OCI-M1 (cell line): ENCODE measurements at places on chromosomes 5 and 9.
A peak's percentile ranks its signal among the peaks of the same experiment; 100 is the strongest.

- DNase-seq, result no peak
These were observed 179.7 kb upstream of the DAB2 start for GRCh38 chr5:39604491-39604890.

GRCh38 chr9:131807144-131807983 is 67.5 kb upstream of the RAPGEF1 start:
- DNase-seq, result no peak

- DNase-seq, result no peak
These were observed 7.7 kb upstream of the C5orf47 start for GRCh38 chr5:173981185-173981761.

DNA sequence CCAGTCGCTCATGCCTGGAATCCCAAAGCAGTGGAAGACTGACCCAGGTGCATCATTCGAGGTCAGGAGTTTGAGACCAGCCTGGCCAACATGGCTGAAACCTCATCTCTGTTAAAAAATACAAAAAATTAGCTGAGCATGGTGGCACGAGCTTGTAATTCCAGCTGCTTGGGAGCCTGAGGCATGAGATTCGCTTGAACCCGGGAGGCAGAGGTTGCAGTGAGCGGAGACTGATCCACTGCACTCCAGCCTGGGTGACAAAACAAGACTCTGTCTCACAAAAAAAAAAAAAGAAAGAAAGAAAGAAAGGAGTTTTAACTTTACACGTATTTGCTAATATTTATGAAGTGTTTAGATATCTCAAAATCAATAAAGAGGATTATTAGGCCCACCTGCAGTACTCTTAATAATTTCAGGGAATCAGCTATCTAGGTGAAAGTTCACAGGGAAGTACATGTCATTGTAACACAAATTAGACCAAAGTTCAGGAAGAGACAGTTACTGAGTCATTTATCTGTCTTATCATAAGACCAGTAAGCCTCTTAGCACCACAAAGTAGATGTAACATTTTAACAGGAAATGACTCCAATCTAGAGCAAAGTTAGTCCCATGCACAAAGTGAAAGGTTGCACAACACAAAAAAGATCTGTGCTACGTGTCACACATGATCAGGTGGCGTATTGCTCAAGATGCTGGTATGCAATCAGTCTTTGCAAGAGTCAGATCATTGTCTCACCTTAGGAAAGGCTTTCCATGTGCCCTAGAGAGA is 34.1 kb upstream of the PLIN2 start:
- peak; percentile 94 for DNase-seq

DNA sequence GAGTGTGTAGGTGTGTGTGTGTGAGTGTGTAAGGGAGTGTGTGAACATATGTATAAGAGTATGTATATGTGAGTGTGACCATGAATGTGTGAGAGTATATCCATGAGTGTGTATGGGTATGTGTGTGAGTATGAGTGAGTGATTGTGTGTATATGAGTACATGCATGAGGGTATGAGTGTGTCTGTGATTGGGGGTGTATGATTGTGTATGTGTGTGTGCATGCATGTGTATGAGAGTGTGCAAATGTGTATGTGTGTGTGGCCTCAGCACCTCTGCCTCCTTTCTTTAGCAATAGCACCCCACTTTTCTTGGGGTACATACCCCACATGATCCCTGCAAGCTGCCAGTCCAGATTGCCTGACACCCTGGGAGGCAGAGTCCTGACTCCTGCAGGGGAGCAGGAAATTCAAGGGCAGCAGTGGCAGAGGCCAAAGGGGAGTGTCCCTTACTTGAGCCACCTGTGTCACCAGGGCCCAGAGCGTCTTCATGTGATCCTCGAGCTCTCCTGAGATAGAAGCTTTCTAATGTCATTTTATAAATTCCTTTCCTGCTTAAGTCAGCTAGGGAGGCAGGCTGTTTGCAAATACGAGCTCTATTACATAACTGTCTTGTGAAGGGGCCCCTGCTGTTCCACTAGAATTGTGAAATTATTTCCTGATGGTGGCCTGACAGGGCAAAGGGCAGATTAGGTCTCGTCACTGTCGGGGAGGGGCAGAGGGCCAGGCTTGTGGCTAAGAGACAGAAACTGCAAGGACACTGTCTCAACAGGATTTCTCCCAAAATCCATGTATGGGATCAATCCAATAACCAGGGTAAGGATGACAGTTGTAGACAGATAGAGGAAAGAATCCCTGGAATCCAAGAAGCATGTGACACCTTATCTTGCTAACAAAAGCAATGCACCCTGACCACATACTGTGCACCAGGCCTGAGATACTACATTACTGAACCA is 389.1 kb downstream of the GADD45G start:
- DNase-seq, result peak; percentile 44

DNA sequence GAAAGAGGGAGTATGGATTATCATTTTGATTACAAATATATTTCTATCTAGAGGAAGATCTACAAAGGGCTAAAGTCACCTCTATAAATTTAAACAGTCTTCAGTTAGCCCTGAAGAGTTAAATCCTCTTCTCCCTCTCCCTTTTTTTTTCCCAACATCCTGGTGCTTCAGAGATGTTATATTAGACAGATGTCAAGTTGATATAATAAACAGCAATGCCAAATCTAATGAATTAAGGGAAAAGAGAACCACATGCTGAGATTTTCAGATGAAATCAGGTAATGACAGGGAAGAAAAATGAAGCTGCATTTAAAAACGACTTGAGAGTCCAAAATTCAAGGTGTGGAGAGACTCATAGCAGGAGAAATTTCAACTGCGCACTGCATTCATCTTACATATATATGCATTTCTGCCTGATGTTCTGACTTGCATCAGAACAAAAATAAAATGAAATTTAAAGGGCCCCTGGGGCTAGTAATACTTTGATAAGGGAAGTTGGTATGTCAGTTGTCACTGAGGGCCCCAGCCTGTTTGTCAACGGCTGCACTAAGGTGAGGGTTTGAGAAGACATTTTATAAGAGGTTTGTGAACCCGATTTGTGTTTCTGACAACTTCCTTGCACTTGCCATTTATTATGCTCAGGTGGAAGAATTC is 338.9 kb upstream of the PANK3 start:
- no peak for DNase-seq

- DNase-seq, result no peak
These were observed 236.6 kb downstream of the NR3C1 start for GRCh38 chr5:143166661-143167420.
